Stimulated activated CD4-positive, alpha-beta T cell treated with anti-CD3 and anti-CD28 coated beads, Interleukin-1b, Interleukin-23, amount 100 ng/mL, for 1 hour (primary cell): ENCODE measurements at places on chromosomes 2 and 18.

GRCh38 chr2:105828558-105828957 is 83.8 kb downstream of the NCK2 start:
- DNase-seq: no peak

DNA sequence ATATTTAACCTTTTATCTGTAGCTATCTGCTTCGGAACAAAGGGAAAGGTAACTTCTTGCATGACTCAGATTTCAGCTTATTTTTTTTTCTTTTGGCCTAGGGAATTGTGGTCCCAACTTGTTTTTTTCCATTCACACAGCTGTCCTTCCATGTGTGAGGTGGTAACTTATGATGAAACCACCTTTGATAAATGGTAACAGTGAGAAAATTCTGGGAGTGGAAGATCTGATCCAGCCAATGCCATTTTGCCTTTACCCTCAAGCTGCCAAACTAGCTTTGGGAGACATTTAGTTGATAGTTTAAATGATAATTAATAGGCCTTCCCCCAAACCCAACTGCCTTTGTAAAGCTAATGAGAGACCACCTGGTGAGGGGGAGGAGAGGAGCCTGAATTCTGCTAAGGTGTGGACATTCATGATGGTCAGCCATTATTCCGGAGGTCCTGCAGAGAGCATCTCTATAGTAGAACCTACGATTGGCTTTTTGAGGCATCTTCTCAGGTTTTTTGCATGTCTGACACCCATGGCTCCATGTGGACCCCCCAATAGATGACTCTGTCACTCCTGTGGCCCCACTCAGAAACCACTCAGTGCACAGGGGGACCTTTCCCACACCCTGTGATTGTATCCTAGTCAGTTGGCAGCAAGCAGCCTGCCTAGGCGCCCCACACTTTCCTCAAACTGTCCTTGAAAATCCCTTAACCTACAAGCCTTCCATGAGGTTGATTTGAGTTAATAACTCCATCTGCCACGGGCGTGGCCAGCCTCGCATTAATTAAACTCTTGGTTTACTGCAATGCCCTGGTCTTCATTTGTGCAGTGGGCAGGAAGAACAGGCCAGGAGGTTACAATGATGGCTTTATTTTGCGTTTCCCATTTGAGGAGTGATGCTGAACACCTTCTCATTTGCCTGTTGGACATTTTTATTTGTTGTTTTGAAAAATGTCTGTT is 263.5 kb upstream of the PXDN start:
- DNase-seq: no peak

DNA sequence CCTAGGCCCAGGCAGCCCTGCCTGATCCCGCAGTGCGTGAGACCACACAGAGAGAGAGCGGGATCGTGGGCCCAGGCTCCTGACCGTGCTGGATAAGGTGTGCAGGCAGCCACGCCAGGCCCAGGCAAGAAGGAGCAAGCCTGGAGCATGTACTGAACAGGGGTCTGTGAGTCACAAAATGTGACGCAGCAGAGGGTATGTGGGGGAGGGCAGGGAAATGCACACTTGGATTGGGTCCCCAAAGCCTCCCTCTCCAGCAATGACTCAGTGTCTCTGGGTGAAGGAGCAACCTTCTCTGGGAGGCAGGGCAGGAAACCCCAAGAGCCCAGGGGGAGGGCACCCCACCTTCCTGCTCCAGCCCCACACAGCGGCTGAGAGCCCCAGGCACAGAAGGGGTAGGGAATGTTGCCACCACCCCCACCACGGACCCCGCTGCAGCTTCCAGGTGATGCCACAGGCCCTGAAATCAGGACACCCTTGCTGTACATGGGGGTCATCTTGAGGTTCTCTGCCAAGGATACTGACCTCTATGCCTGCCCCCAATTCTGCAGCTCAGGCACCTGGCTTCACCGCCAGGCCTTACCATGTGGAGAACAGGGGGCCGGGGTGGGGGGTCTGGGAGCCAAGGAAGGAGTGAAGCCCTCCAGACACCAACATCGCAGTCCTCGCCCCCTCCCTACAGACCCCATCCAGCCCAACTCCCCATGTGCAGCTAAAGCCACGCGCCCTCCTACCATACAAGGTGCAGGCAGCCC is 1.3 kb upstream of the GPC1 start:
- DNase-seq: no peak

- peak; percentile 10 for DNase-seq
Measured at GRCh38 chr18:35616664-35617423, 35.3 kb downstream of the GALNT1 start.

GRCh38 chr2:62713837-62714236 is 8.3 kb downstream of the EHBP1 start:
- no peak for DNase-seq

DNA sequence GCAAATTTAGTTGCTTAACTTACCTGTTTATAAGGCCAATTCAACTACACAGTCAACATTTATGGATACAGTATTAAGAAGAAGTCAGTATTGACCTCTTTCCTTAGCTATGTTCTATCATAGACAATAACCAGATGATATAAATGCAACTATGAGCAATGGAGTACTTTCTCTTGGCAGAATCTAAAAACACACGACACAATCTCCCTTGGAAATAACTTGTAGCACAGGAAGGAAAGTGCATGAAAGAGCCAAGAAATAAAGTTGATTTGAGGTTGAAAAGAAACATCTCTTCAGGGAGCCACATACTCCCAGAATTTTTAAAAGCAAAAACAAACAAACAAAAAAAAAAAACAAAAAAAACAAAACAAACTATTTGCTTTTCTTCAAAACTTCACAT is 145.0 kb downstream of the EVA1A start:
- DNase-seq: no peak

DNA sequence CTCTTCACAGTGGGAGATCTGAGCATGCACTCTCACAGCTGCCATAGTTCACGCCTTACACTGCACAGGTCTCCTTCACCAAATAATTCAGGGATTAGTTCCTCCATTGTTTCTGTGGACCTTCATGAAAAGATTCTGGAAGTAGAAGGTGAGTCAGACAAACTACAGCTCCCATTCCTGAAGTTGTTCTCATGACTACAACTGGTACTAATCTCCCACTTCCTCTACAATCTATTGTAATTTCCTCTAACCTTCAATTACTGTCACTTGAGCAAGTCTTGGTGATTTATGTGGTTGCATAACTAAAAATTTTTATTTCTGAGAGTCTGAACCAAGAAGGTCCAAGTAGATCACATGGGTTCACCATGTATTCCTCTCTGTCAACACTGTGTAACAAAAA is 128.7 kb downstream of the XIRP2 start:
- DNase-seq: no peak
